ENCODE measurements at places on chromosomes 13 and 19. TPM values are rescaled to one million over a fixed set of nuclear protein-coding genes. Genes with fewer than 3 reads are reported as not detected.

ZNF382 gene
- total RNA-seq, result 12.5 TPM

NALCN gene
- total RNA-seq, result 0.13 TPM

FFAR3 gene
- total RNA-seq, result not detected

GRCh38 chr13:107866941-107867623 lies 348.3 kb downstream of the LIG4 start:
- no peaks in the 10 kb centered on the region for H3K36me3 ChIP-seq
- no peaks in the 10 kb centered on the region for H3K4me1 ChIP-seq
- no peak for DNase-seq
- H3K27me3 ChIP-seq, result peaks cover 21% of the 10 kb centered on the region
- H3K27ac ChIP-seq, result no peak overlapping the region

DNA sequence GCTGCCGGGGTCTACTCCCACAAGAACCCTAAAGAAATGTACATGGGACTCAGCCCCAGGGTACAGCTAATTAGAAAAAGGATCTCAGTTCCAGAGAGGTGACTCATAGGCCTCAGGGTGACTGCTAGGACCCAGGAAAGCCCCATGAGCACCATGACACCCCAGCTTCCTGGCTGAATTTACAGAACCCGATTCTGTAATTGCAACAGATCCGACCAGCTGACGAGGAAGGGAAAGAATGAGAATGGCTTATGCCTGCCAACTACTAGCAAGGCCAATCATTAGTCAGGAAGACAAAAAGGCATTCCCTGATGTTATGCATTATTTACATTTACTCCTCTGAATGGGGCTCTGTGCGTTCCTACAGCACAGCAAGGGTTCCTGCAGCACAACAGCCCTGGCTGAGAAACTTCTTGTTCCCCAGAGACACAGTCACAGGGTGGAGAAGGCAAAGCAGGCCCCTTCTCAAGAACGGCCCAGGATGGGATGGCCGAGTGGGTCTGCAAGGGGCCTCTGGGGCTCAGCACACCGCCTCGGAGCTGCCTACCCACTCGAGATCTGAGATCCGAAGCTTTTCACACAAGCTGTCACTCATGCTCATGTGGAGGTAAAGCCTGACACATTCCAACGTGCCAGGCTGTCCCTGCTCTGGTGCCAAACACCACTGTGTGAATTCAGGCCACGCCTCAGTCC lies 27.2 kb downstream of the PBX4 start:
- DNase-seq, result no peak
- H3K27ac ChIP-seq, result peak overlapping the region; percentile 65
- H3K27me3 ChIP-seq, result no peaks in the 10 kb centered on the region
- peaks cover 23% of the 10 kb centered on the region for H3K4me1 ChIP-seq
- H3K4me3 ChIP-seq, result no peak overlapping the region

DNA sequence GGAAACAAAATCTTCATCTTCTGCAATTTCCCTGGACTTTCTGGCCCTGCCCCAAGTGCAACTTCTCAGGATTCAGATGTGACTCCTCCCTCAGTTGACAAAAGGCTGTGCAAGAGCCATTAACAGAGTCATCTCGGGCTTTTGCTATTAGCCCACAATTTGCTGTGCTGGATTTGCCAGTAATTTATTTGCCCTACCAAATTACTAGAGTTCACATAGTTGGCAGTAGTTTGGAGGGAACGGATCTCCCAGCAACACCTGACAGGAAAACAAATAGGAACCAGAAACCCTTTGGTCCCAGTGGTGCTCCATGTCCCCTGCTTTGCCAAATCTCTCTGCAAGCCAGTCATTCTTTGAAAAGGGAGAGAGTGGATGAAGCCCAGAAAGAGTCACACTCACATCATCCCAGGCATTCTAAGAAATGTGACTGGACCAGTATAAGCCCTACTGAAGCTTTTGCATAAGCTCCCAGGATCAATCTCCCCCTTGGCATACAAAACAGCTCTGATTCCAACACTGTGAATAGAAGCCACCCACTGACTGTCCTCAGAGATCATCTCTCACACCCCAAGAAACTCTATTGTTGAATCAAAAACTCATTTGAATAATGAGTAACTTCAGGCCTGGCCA lies 350.1 kb upstream of the NBEA start:
- no peaks in the 10 kb centered on the region for H3K4me1 ChIP-seq
- no peaks in the 10 kb centered on the region for H3K27me3 ChIP-seq
- H3K27ac ChIP-seq, result no peak overlapping the region
- no peak overlapping the region for H3K4me3 ChIP-seq
- no peaks in the 10 kb centered on the region for H3K36me3 ChIP-seq

Data from Peyer's patch (tissue), 4 donors.